ENCODE measurements at places on chromosomes 6 and 20. TPM values are rescaled to one million over a fixed set of nuclear protein-coding genes. Genes with fewer than 3 reads are reported as not detected.

The FOXQ1 gene
- not detected for total RNA-seq

DNA sequence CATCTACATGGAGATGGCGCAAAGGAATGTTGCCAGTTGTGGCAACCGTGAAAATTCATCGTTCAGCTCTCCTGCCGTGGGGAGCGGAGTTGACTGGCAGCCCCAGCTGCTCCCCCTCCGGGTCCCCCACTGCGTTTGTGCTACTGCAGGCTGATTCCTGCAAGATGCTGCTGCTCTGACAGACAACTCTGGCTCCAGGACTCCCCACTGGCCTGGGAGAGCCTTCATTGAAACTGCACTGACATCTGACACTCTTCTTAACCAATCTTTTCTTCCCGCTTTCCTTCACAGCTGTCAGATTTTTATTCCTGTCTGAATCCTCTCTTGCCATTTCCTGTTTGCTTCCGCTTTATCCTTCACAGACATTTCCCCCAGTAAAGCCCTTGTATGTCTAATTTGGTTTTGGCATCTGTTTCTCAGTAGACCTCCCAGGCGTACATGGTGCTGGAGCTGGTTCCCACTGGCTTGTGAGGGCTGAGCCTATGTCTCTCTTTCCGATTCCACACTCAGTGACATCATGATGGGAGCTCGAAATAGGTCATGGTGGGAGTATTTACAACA lies 9.5 kb upstream of the ATRN start:
- DNase-seq = peak; percentile 99

DNA sequence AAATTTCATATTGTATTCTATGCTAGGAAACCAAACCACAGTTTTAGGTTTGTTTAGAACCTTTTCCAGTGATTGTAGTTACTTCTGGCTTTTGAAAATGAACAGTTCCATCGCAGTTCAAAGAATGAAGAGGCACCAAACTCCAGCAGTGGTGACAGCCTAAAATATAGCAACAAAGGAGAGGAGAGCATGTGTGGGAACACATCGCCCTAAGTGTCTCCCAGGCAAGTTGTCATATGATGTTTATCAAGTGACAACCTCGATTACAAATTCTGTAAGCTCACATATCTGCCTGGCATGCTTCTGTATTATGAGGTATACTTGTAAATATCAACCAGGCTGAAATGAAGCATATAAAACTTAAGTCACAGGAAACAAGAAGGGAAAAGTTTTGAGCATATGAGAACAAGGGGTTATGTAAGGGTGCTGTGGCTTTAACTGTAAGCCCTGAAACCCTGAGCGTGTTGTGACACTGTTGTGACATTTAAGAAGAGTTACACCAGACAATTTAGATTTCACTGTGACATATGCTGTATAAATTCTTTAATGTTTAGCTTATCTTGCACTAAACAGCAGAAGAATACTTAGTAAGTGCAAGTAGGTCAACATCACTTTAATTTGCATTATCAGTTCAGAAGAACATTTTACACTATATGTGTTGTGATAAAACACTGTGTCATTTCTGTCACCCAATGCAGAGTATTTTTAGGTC lies 29.1 kb upstream of the FBXL4 start:
- no peak for DNase-seq

The ADAT2 gene
- 6.2 TPM for total RNA-seq

GRCh38 chr6:35727231-35727934 lies 9.4 kb upstream of the ARMC12 start:
- DNase-seq = peak; percentile 76

GRCh38 chr20:11921321-11921720 lies 3.6 kb downstream of the BTBD3 start:
- DNase-seq = no peak

DNA sequence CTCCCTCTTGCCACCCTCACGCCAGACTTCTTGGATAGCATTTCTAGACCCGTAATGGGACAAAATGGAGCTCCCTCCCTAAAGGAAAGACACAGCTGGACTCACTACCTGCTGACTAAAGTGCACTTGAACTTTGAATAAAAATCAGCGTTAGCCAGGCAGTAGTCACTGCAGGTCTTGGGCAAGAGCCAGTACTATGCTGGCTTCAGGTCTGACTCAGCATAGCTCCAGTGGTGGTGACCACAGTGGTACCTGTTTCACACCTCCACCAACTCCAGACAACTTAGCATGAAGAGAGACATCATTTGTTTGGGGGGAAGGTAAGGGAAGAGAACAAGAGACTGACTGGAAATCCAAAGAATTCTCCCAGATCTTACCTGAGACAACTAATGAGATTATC lies 906.8 kb downstream of the GRIK2 start:
- DNase-seq = no peak

GRCh38 chr6:28334286-28335039 lies 1.5 kb downstream of the ZSCAN31 start:
- no peak for DNase-seq

GRCh38 chr20:9072861-9073500 lies 4.1 kb downstream of the PLCB4 start:
- DNase-seq = no peak

DNA sequence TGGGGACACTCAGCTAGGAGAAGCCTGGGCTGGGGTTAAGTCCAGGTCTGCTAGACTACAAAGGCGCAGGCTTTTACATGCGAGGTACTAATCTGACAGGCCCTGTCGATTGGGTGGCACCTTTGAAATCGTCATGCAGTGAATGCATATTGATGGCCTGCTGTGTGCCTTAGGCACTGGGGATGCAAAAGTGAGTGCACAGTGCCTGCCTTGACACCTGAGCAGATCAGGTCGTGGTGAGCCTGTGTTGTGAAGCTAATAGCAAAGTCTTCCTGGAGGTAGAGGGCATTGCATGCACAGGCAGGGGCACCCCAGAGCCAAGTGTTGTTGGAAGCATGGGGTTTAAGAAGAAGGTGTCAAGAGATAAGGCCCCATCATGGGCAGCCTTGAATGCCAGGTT lies 16.9 kb downstream of the LRRC1 start:
- no peak for DNase-seq
